ENCODE measurements at places on chromosomes 5 and 9.

DNA sequence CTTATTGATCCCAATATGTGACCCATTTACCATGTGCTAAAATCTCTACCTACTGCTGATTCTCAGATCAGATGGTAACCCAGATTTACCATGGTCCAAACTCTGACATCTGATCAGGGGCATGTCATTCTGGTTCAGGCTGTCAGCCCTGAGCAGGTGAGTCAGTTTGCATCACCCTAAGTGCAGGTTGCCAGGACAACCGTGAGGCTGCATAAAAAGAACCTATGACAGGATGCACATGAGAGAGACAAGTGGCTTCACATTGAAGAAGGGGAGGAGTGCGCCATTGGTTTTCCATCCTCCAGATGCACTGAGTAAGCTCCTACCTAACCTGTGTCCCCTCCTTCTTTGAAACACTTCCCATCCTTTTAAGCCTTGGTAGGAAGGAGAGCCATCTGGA is 801 bp upstream of the PRSS3 start:
- DNase-seq = peak; percentile 17

- no peak for DNase-seq
Measured at GRCh38 chr9:16718296-16718695, 152.2 kb downstream of the BNC2 start.

DNA sequence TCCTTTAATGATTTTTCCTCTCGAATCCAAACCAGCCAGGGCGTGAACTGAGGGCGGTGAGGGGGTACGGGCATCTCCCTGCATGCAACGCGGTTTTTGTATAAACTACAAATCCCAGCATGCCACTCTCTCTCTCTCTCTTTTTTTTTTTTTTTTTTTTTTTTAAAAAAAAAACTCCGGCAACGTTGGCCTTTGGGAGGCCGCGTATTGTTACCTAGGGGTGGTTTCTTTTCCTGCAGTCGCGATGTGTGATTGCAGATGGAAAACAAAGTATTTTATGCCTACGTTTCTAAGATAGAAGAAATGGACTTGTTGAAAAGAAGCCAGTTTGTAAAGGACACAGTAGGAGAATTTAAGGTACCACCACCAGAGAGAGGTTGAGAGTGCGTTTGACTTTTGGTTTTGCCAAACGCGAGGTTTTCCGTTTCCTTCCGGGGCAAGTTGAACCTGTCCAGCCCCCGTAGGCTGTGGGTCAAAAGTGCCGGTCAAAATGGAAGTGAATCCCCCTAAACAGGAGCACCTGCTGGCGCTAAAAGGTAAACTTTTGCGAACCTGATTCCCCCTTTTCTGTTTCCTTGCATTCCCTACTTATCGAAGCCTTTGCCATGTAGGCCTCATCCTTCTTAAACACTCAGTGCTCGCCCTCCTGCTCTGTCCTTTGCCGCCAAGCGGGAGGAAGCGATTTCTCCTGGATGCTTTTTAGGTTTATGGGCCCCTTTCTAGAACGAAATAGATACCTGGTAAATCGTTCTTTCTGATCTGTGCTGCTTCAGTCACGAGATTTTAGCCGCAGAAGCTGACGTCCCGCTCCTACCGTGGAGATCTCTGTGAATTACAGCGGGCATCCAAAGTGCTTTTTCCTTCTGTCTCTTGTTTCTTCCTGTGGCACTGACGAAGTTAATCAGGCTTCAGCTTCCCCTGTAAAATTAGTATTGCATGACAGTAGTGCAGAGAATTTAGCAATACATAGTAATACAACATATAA is at the start of the genes SHLD3 and TRAPPC13:
Gene SHLD3, plus strand, starts transcription at position 457 of the 985 bp plus-strand sequence. CDS start 4,561 bp downstream, outside the sequence.
Gene TRAPPC13, plus strand, starts transcription at position 457 of the 985 bp plus-strand sequence. Its CDS starts 34 bp downstream, at position 491.
- peak; percentile 81 for DNase-seq

- DNase-seq = no peak
Measured at GRCh38 chr5:137114529-137114928, 384.6 kb downstream of the SPOCK1 start.

DNA sequence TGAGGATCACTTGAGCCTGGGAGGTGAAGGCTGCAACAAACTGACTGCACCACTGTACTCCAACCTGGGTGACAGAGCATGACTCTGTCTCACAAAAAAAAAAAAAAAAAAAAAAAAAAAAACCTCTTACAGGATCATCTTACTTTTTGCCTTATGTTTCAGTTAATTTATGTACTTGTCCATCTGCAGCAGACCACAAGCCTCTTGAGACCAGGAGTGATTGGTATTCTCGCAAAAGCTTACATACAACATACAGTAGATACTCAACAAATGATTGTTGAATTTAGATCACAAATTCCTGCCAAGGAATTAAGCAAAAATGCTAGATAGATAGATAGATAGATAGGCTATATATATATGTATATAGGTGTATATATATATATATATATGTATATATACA is 12.4 kb downstream of the CEMIP2 start:
- no peak for DNase-seq

GRCh38 chr9:71816916-71817451 is 48.7 kb upstream of the CEMIP2 start:
- no peak for DNase-seq

DNA sequence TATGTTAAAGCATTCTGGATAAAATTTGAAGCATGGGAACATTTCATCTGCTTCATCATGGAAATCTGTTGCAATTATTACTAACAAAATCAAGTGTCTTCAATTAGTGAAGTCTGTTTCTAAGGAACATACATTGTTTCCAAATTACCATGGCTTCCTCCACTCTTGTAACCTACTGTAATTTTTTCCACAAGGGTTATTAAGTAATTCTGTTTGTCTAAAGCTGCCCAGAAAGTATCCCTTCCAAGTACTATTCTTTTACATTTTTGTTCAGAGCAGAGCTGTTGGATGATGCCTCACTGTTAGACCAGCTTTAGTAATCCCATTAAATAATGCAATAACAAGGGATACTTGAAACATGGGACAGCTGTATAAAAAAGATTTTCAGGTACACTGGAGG is 483.5 kb upstream of the CD180 start:
- no peak for DNase-seq

DNA sequence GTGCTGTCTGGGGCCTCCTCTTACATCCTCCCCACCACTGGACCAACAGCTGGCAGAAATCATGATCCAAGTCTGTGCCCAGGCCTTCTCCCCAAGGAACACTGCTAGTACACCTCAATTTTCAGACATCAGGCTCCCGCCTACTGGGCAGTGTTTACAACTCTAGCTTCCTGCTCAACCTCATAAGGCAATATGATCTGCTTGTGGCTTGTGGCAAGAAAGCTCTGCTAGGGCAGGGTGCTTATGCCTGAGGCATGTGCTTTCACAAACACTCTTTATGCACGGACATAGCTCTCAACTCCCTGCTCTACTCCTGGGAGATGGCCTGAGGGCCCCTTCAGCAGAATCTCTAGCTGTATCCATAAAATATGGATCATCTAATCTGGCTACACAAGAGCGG is 32.5 kb downstream of the SH3TC2 start:
- DNase-seq = no peak

GRCh38 chr5:10145923-10146401 is 103.7 kb downstream of the ATPSCKMT start:
- DNase-seq = no peak

DNA sequence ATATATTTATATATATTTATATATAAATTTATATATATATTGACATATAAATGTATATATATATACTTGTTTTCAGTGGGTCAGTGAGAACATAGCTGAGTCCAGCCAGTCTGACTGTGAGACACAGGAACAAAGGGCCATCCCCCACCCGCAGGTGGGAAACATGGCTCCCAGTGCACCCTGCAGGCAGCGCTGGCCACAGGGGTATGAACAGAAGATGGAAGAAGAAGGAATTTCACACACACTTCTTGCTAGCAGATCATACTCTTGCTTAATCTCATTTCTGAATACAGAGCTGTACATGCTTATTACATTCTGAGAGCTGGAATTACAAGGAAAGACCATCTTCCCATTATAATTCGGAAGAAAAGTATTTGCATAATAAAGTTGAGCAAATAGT is 595.4 kb downstream of the IRX1 start:
- DNase-seq = no peak

GRCh38 chr9:127121628-127122175 is 733 bp downstream of the ANGPTL2 start:
- DNase-seq = no peak

DNA sequence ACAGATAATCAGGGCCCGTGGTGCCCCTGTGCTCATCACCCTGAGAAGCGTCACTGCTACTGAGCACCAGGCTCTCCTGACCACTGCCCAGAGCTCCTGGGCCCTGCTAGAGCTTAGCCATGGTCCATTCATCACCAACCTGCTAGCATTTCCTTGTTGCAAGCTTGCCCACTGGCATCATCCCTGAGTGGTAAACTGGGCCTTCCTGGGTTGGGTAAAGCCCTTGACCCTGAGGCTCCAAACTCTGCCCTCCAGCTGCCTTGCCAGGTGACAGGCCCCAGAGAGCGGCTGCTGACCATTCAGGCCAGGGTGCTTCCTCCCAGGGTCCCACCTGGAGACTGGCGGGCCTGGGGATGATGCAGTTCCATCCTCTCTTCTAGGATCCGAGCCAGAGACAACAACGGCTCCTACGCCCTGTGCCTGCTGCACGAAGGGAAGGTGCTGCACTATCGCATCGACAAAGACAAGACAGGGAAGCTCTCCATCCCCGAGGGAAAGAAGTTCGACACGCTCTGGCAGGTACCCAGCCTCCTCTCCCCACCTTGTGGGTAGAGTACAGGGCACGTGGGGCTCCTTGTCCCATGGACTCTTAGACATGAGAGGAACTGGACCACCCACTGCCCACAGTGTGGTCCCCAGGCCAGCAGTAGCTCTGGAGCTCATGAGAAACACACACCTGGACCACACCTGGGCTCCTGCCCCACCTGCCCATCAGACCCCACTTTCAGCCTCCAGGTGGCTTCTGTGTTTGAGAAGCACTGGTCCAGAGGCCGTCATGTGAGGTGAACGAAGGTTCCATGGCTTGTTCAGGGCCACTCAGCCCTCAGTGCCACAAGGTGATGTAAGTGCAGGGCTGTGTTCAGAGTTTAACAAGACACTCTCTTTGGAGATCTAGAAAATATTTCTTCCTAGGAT is 60.5 kb downstream of the SYK start:
- no peak for DNase-seq

DNA sequence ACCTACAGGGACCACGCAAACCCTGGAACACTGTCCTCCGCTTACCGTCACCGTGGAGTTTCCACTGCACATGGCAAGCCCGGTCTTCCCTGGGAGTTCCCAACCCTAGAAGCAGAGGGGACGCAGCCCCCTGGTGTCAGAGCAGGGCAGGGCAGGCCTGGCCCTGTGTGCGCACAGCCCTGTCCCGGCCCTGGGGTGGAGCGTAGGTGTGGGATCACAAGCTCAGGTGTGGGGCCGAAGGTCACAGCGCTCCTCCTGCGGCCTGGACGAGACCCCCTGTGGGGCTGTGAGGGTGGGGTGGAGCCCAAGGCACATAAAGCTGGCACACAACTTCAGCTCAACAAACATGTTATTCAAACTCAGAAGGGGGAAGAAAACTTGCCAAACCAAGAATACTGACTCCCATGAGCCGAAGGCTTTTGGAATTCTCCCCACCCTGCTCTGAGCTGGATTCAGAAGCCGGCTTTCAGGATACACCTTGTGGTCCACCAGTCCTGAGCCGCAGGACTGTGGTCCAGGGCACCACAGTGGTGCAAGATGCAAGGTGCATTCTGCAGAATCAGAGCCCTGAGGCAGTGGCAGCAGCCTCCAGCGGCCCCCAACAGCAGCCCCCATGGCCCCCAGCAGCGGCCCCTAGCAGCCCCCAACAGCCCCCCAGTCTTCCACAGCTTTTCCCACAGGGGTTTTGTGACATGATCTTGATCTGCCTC is 11.8 kb upstream of the EXOC3 start:
- peak; percentile 58 for DNase-seq

DNA sequence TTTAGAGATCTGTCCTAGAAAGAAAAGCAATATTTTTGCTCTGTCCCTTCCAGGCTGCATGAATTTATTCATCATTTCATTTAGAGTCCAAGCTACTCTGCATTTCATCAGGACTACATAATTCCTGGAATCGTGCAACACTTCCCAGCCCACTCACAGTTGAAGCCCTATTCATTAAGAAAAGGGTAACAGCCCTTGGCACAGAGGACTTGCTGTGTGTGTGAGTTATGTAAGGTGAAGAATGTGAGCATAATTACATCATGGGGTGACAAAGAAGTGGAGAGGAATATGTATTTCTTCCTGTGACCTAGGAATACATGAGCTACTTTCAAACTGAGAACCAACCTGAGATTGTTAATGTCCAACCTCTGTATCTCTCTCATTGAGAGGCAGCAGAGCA is 317.4 kb downstream of the ARHGEF28 start:
- DNase-seq = no peak

DNA sequence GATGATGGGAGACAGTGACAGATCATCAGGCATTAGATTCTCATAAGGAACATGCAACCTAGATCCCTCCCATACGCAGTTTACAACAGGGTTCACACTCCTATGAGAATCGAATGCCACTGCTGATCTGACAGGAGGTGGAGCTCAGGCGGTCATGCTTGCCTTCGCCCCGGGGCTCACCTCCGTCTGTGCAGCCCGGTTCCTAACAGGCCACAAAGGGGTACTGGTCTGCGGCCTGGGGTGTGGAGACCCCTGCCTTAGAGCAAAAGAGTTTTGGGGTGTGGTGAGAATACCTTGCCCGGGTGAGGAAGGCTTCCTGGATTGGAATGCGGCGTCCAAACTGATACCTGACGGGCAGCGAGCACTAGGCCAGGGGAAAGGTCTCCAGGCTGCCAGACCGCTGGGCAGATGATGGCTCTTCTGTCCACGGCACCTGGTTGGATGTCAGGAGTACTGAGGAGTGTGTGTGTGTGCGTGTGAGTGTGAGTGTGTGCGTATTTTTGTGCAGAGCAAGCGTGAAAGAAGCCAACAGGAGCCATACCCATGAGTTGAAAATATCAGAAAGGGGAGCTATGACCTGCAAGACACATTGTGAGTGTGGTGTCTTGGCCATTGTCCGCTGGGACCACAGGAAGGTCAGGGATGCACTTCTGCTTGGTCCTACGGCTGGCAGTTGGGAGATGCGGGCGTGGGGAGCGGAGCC is 55.4 kb downstream of the ACER2 start:
- no peak for DNase-seq

DNA sequence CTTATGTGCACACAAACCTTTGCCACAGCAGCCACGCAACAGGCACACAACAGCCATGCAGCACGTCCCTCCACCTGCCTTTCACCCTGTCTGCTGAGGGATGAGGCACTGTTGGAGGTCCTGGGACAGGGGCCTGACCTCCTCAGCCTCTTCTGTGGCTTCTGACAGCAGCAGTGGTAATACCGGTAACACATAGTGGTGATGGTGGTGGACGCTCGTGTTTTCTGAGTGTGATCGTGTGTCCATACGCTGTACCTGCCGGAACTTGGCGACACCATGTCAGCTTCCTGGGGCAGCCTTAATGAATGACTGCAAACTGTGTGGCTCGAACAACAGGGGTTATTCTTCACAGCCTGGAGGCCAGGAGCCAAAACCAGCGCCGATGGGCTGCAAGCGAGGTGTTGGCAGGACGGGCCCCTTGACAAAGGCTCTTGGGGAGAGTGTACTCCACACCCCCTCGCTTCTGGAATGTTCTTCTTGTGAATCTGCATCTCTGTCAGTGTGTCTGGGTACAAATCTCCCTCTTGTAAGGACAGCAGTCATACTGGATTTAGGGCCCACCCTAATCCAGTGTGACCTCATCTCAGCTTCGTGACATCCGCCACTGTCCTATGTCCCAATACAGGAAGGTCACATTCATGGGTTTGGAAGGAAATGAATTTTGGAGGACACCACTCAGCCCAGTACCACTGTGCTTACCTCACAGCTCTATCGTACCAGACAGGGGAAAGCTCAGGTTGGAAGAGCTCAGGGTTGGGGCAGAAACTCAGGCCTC is 55.3 kb upstream of the EXOC3 start:
- no peak for DNase-seq

GRCh38 chr5:180315762-180316212 is 23.9 kb upstream of the MAPK9 start:
- DNase-seq = peak; percentile 73

- DNase-seq = no peak
Measured at GRCh38 chr9:87063871-87064270, 116.6 kb upstream of the GAS1 start.

Measured in activated naive CD8-positive, alpha-beta T cell treated with anti-CD3 and anti-CD28 coated beads for 36 hours (primary cell).